Stimulated activated CD4-positive, alpha-beta T cell treated with anti-CD3 and anti-CD28 coated beads, TNF-alpha, amount 100 ng/mL, for 48 hours (primary cell): ENCODE measurements at places on chromosomes 6 and 20.

- DNase-seq, result no peak
Observed at GRCh38 chr20:44014807-44015732, 100.4 kb downstream of the TOX2 start.

DNA sequence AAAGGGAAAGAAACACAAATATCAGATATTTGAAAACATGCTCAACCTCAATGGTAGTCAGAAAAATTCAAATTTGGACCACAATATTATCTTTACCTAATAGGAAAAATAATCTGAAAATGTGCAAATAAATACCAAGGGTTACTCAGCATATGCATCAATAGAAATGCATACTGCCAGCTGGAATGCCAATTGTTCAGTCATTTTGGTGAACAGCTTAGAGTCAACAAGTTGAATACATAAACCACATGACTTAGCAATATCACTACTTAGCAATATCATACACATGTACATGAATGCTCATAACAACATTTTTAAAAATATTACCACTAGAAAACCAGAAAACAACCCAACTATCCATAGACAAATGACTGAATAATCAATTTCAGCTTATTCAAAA, 212.7 kb downstream of the PTPRK start:
- DNase-seq, result no peak

GRCh38 chr20:58138395-58138794, 90.1 kb downstream of the ANKRD60 start:
- no peak for DNase-seq

- no peak for DNase-seq
Observed at GRCh38 chr6:13550656-13551055, 23.7 kb upstream of the SIRT5 start.

DNA sequence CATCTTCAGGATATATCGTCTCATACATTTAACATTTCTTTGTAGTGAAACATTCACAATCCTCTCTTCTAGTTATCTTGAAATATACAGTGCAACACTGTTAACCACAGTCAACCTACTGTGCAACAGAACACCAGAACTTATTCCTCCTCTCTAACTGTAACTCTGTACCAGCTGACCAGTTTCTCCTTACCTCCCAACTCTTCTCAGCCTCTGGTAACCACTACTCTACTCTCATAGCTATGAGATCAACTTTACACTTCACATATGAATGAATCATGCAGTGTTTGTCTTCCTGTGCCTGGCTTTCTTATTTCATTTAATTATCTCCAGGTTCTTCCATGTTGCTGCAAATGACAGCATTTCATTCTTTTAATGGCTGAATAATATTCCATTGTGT, 337.6 kb downstream of the BTBD9 start:
- no peak for DNase-seq

DNA sequence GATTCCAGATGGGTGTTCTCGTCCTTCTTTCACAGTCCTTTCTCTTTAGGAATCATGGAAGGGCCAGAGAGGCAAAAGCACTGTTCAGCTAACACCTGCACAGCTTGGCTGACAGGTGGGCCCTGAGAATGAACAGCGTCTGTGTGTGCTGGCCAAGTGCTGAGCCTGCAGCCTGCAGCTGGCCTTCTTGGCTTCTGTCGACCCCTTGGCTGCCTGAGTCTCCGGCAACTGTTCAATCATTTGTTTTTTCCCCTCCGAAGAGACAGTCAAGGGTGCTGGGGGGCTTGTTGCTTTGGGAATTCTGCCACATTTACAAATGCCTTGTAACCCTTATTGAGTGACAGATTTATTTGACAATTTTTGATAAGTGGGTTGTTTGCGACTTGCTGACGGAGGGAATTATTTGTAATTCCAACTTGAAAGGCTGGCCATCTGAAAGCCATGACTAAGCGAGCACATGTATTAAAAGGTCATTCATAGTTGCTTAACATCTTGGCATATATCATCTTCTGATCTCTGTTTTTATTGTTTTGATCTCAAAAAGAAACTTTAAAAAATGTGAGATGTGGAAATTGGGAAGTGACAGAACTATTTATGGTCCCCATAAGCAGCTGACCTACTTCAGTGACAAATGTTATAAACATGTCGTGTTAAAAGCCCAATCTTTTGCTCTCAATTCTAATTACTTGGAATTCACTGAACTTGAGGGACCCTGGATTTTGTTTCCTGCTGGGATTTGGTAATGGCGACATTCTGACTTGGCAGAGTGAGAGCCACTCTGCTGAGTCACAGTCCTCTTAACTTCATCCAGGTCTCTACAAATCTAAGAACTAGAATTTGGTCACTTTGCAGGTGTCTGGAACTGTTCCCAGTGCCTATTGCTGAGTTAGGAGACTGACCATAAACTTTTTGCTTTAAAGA, 41.9 kb upstream of the FERMT1 start:
- DNase-seq, result no peak

DNA sequence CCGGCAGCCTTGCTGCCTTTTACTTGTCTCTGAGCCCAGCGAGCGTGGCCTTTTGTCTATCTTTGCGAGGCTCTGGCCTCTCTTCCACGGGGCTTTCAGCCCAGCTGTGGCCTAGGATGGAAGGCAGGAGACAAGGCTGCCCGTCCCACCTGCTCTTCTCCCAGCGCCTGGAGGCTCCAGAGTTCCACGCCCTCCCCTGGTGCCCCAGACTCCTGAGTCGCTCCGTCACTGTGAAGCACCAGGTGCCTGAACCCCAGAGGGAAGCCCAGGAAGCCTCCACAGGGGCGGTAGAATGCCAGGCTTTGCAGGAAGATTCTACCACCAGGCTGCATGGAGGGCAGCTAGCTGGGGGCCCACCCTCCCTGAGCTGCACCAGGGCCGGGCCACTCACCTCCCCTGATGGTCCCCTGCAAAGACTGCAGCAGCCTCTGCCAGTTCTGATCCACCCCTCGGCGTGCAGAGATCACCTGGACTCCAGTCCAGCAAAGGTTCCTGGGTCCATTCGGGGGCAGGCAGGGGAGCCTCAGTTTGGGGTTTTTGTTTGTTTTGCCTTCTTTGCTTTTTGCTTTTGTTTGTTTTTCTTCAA, 384.6 kb downstream of the CDH4 start:
- DNase-seq, result no peak

DNA sequence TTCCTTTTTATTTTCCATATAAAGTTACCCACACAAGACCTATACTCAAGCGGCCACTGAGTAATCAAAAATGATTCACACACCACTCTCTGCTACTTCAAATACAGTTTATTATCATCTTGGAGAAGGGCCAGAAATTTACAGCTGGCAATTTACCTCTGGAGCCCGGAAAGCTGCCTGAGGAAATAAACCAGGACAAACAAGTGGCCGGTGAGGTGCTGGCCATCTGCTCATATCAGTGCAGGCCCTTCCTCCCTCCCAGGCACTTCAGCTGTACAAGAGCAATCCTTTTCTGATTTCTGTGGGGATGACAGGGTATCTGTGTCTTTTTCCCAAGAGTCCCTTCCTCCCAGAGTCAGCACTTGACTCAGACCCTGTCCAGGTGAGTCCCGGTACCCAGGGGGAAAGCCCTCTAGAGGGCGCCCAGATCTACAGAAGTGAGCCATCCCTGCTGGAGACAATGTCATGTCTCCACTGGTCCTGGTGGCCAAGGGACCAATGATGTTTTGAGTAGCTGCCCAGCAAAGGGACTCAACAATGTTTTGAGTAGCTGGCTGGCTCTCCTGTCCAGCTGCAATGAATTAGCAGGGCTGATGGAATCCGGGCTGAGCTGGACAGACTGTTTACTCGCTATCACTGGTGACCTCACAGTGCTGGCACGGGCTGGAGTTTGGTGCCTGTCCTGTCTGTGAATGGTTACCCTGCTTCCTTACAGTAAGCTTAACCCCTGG, 23.6 kb downstream of the LRP11 start:
- no peak for DNase-seq

- DNase-seq, result no peak
Observed at GRCh38 chr6:37547564-37548061, 47.9 kb upstream of the CCDC167 start.

GRCh38 chr6:143299253-143300166, 151.0 kb downstream of the ADAT2 start:
- no peak for DNase-seq

GRCh38 chr20:33673114-33673409, 1.2 kb downstream of the NECAB3 start:
- DNase-seq, result no peak

DNA sequence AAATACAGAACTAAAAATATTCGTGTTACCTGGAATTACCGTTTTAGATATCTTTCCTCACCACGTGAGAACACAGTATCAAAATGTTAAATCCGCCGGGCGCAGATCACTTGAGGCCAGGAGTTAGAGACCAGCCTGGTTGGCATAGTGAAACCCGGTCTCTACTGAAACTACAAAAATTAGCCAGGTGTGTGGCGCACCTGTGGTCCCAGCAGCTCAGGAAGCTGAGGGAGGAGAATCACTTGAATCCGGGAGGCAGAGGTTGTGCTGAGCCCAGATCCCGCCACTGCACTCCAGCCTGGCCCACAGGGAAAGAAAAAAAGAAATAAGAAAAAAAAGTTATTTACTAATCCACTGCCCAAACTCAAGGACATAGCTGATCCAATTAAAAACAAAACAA, 4.8 kb upstream of the DDX43 start:
- no peak for DNase-seq

GRCh38 chr6:82113231-82113630, 134.3 kb downstream of the IBTK start:
- DNase-seq, result no peak

- no peak for DNase-seq
Observed at GRCh38 chr20:1310071-1310470, 18.9 kb downstream of the SDCBP2 start.

DNA sequence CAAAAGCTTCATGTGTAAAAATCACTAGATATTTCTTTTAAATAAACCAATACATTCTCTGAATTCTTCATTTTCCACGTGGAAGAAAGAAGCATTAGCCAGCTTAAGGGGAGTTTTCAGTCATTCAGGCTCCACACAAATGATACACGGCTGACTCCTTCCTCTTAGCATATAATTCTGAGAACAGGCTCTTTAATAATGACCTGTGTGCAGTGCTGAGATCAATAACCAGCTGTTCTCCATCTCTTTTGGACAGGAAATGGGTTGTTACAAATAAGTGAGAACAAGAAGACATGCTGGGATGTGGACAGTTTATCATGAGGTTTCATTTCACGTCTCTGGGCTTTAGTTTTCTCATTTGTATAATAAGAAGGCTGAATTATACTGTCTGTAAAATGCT, 146.9 kb upstream of the C6orf118 start:
- no peak for DNase-seq

DNA sequence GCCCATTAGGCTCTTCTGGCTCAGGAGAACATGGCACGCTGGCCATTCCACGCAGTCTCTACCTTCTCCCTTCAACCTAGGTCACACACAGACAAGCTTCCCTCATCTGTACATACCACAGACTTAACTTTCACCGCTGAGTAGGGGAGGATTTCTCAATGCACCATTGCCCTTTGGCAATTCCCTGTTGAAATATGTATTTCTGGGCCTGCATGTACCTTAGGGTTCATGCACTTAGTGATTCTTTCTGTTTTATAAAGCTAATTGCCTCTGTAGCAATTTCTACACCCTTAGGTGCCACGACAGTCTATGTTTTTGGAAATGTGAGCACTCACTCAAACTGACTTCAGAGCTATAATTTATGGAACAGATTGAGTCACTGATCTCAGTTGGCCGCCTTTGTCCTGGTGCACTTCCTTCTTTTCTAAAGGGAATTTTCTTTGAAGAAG, 253.8 kb upstream of the PRDM1 start:
- DNase-seq, result no peak

DNA sequence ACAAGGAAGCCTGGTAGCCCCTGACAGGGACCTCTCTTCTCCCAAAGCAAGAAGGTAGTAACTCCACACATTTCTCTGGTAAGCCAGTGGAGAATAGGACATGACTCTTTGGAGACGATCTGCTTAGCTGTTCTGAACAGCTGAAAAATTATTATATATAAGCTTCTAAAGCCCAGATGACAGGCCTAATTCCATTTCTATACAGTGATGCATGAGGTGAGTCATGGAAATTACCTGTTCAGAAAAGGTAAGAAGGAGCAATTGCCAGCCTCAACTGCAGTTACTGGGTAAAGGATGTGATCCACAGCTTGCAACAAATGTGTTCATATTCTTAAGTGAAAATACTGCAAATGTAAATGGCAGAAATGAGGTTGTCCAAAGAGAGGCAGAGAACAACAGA, 54.0 kb downstream of the PREP start:
- no peak for DNase-seq

DNA sequence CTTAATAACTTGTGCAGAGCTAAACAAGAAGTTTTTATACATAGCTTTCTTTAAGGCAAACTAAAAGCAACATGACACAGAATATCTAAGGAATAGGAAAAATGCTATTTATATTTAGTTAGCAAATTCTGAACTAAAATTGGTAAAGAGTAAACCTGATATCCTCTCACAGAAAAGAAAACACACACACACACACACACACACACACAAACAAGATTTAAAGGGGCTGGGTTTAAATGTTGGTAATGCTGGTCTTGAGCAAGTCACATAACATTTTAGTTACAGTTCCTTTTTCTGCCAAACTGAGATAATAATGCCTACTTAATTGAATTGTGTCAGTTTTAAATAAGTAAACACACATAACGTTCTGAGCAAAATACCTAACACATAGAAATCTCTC, 1.6 kb downstream of the TRDN start:
- DNase-seq, result no peak

GRCh38 chr6:123042401-123042800, 46.4 kb downstream of the CLVS2 start:
- no peak for DNase-seq

GRCh38 chr6:95208621-95209020, 368.7 kb upstream of the MANEA start:
- no peak for DNase-seq

GRCh38 chr6:1940381-1940780, 305.0 kb downstream of the GMDS start:
- DNase-seq, result no peak

GRCh38 chr6:81847866-81848265, 95.4 kb upstream of the TENT5A start:
- DNase-seq, result no peak

GRCh38 chr20:32970115-32970972, 33.9 kb downstream of the SUN5 start:
- DNase-seq, result no peak
